ENCODE measurements at places on chromosomes 5 and 9.

DNA sequence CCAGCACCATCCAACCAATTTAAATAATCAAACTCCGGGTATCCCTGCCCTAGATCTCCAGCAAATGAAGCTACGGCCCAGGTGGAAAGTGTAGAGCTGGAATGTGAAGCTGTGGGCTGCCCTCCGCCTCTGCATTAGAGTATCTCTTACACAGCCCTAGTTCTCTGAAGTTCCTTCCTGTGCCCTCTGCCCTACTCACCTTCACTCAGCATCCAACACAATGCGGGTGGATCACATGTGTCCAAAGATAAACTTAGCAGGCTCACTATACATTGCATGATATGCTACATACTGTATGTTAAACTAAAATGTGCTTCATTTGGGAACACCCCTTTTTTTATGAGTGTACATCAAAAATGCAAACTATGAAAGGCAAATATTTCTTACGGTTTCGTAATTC lies 70.0 kb upstream of the RAD23B start:
- no peak for DNase-seq

GRCh38 chr5:53827211-53827651 lies 266.8 kb downstream of the NDUFS4 start:
- no peak for DNase-seq

GRCh38 chr5:179967489-179967888 lies 59.8 kb upstream of the TBC1D9B start:
- no peak for DNase-seq

GRCh38 chr5:5278201-5278814 lies 138.2 kb downstream of the ADAMTS16 start:
- no peak for DNase-seq

DNA sequence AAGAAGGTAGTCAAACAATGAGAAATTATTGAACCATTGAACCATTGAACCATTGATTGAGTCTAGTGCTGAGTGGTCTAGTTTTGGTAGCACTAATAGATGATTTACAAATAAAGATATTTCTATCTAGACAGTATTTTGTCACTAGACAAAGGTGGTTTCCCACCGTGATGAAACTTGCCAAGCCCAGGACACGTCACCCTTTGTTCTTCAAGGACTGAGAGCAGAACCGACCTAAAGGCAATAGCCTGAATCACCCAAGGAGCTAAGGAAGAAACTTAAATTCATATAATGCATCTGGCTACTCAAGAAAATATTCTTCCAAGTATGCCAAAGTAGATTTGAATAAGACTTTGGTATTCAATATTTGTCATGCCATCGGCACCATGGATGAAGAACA lies 103.3 kb downstream of the ESM1 start:
- DNase-seq: no peak

DNA sequence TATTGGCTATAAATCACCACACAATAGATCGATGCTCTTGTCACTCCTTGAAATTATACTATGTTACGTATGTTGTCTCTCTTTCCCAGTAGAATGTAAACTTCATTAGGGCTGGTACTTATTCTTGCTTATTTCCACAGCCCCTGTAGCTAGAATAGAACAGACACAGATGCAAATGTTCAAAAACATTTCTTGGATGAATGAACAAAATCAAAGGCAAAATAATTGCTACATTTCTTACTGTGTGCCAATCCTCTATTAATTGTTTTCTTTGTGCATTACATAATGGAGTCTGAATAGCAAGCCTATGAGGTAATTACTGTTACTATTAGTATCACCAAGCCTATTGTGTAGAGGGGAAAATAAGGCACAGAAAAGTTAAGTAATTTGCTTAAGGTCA lies 725 bp upstream of the OR13C2 start:
- no peak for DNase-seq

GRCh38 chr9:35646153-35646532 lies 4.6 kb downstream of the SIT1 start:
- no peak for DNase-seq
